ENCODE measurements at places on chromosomes 16 and 17. TPM values are rescaled to one million over a fixed set of nuclear protein-coding genes. Genes with fewer than 3 reads are reported as not detected.

The CSH2 gene
- not detected for total RNA-seq

The TTYH2 gene
- total RNA-seq, result 1.8 TPM

The TRPV3 gene
- 7.7 TPM for total RNA-seq

The DLG4 gene
- total RNA-seq, result 7.3 TPM

The ZG16 gene
- total RNA-seq, result not detected

The NPIPA8 gene
- 8.4 TPM for total RNA-seq

The SLC5A11 gene
- total RNA-seq, result not detected

The KCTD11 gene
- 9.3 TPM for total RNA-seq

The ITGAD gene
- not detected for total RNA-seq

The RASD1 gene
- 0.11 TPM for total RNA-seq

The UNC45B gene
- total RNA-seq, result not detected

The MARVELD3 gene
- total RNA-seq, result 14.2 TPM

The OTOA gene
- total RNA-seq, result 0.07 TPM

The ZNF48 gene
- total RNA-seq, result 10.5 TPM

The MYH8 gene
- total RNA-seq, result not detected

The MRC2 gene
- 55.3 TPM for total RNA-seq

The CRYBA1 gene
- not detected for total RNA-seq

The LITAFD gene
- not detected for total RNA-seq

The KRT24 gene
- 0.07 TPM for total RNA-seq

The AGRP gene
- total RNA-seq, result not detected

The KRTAP4-1 gene
- not detected for total RNA-seq

The CBLN1 gene
- total RNA-seq, result 0.11 TPM

The ACSM2B gene
- not detected for total RNA-seq

The C17orf67 gene
- total RNA-seq, result 0.95 TPM

The RBFOX1 gene
- total RNA-seq, result not detected

The NLGN2 gene
- total RNA-seq, result 4.9 TPM

The KRTAP3-2 gene
- not detected for total RNA-seq

The BRICD5 gene
- total RNA-seq, result 3.9 TPM

The HIGD1B gene
- total RNA-seq, result not detected

The RRAD gene
- 1.5 TPM for total RNA-seq

The GJC1 gene
- 31.7 TPM for total RNA-seq

The DUXB gene
- total RNA-seq, result not detected

The ABCA8 gene
- not detected for total RNA-seq

The MT1M gene
- 0.24 TPM for total RNA-seq

The CCL7 gene
- not detected for total RNA-seq

The ATP2C2 gene
- total RNA-seq, result 0.17 TPM

The SSTR5 gene
- total RNA-seq, result not detected

The KRTAP4-2 gene
- total RNA-seq, result not detected

The CHST4 gene
- 0.11 TPM for total RNA-seq

The HSF4 gene
- total RNA-seq, result 2.6 TPM

The RPL26 gene
- 2,517 TPM for total RNA-seq

The FAM20A gene
- total RNA-seq, result not detected

The GPR179 gene
- not detected for total RNA-seq

The NOD2 gene
- 1.1 TPM for total RNA-seq

The USH1G gene
- 0.10 TPM for total RNA-seq

The CSF3 gene
- total RNA-seq, result 5.1 TPM

The ARHGAP44 gene
- 2.8 TPM for total RNA-seq

The GNGT2 gene
- not detected for total RNA-seq

The GUCY2D gene
- 0.49 TPM for total RNA-seq

The SERPINF2 gene
- total RNA-seq, result 1.2 TPM

The EPX gene
- not detected for total RNA-seq

The TBC1D3E gene
- not detected for total RNA-seq

The MYH13 gene
- not detected for total RNA-seq

The PTGES3L gene
- total RNA-seq, result 0.17 TPM

The GRB7 gene
- 15.6 TPM for total RNA-seq

The HS3ST3B1 gene
- 1.8 TPM for total RNA-seq

The ORAI3 gene
- 9.0 TPM for total RNA-seq

Data from foreskin keratinocyte (primary cell).